ENCODE measurements at places on chromosomes 12 and 14.

- DNase-seq = no peak
Observed at GRCh38 chr12:127174881-127175280, 1092.1 kb upstream of the TMEM132C start.

GRCh38 chr14:23532658-23533057 is 18.9 kb downstream of the ZFHX2 start:
- DNase-seq = no peak

DNA sequence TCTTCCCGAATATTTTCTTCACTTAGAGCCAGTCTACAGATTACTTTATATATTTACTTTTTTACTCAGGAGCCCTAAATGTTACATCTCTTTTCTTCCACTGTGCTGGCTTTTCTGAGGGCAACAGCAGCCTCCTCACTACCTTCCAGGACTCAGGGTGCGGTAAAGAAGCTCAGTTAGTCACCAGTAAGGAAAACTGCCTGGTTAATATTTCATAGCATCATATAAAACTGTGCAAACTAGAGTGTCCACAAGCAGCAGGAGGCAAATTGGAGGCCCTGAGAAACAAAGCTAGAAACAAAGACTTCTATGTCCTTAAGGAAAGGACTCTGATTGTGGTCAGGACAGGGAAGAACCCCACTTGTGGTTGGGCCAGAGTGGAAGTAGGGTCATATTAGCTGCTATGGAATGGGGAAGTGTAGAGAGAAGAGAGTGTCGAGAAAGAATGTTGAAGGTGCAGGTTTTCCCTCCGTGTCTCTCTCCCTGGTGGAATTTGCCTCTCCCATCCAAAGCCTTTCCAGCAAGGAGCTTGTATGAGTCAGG is 220.1 kb downstream of the SLC15A4 start:
- DNase-seq = no peak

GRCh38 chr12:19533567-19533966 is 94.3 kb downstream of the AEBP2 start:
- DNase-seq = no peak

DNA sequence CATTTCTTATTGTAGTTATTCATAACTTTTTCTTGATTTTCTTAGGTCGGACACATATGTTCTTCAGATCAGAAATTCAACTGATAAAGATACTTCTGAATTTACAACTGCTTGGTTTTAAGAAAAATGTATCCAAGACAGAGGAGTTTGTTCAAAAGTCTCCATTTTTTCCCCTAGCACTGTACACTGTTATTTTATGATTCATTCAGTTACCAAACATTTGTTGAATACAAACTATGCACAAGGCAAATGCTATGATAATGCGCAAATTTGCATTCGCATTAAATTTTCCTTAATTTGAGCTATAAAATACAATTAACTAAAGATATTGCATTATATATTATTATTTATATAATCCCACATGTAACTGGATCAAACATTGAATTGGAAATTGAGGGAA is 10.1 kb upstream of the PLEKHA5 start:
- no peak for DNase-seq

GRCh38 chr14:99612071-99612737 is 8.2 kb upstream of the CCDC85C start:
- DNase-seq = no peak

GRCh38 chr14:68961781-68962584 is 17.1 kb downstream of the ACTN1 start:
- no peak for DNase-seq

GRCh38 chr14:31712244-31713127 is 151.3 kb downstream of the NUBPL start:
- no peak for DNase-seq

GRCh38 chr14:92609955-92610354 is 96.4 kb downstream of the RIN3 start:
- no peak for DNase-seq

DNA sequence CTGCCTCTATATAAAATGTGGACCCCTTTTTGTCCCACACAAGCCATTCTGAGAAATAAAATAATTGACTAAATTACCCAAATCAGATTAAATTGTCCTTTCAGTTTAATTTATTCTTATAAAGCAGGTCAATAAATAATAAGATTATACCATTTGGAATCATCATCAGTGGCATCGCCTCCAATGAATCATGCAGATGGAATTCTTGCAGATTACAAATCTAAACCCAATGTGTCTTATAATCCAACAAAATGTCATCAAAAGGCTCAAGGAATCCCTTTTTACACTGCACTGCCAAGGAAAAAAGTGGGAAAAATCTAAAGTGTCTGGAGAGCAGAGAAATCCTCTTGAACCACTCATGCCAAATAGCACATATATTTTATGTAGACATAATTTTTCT is 138.2 kb upstream of the TSPAN8 start:
- no peak for DNase-seq

DNA sequence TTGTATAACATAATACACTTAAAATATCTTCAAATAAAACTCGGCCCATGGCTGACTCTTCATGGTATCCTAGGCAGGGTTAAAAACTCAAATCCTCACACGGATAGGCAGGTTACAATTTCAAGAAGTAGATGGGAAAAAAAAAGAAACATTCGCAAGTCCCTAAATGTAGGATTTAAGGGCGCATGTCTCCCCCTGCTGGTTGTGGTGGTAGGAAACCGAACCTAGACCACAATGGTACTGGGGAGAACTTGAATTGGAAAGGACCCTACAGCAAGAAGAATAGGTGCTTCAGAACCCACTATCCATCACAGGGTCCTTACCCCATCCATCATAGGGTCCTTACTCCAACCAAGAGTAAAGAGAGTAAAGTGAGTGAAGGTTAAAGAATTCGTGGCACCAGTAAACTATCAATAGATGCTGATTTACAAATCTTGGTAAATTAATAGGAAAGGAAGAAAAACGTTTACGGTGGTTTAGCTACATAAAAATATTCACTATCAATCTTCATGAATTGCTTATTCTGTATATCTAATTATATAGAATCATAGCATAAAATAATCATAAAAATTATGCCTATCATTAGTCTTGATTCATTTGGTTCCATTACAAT is 3.3 kb upstream of the CIPC start:
- DNase-seq = no peak

- no peak for DNase-seq
Observed at GRCh38 chr12:52815676-52816588, 2.0 kb upstream of the KRT4 start.

DNA sequence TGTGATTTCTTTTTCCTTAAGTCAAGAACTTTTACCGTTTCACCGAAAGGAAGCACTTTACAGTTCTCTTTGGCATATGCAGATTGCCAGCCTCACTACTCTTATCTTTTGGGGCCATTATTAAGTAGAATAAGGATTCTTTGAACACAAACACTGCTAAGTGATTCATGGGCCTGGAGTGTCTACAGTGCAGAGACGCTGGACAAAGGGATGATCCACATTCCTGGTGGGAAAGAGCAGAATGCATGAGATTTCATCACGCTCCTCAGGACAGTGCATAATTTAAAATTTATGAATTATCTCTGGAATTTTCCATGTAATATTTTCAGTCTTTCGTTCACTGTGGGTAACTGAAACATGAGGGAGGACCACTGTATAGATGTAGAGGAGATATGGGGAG is 90.2 kb downstream of the TTLL5 start:
- no peak for DNase-seq

- DNase-seq = no peak
Observed at GRCh38 chr12:131539381-131539780, 171.5 kb upstream of the SFSWAP start.

DNA sequence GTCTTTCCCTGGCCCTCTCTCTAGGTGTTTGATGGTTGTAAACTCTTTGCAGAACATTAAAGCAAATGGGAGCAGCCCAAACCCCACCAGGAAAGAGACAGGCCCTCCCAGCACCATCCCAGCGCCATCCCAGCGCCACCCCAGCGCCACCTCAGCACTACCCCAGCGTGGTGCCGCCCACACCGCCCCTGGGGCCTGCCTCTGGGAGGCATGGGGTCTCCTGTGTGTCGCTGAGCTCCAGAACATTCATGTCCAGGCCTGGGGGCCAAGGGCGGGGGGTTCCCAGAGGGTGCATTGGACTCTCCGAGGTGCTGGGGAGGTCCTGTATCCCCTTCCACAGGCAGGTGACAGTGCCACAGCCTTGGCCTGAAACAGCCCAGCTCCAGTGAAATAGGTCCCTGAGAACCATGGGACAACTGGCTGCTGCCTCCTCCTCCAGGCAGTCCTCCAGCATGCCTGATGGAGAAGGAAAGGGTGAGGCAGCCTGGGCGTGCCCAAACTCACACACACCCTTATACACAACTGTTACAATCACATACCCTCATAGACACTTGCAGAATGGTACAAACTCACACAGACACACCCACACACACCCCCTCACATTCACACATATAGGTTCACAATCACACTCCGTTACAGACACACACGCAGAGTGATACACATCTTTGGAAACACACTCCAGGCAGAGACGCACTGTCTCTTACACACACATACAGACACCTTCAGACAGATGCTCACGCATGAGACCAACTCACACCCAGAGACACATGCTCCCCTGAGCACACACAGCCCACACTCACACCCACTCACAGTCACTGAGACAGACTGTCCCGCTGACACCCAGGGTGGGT is 44.4 kb upstream of the NCOR2 start:
- no peak for DNase-seq

- no peak for DNase-seq
Observed at GRCh38 chr14:22502007-22502406, 87.0 kb downstream of the DAD1 start.

DNA sequence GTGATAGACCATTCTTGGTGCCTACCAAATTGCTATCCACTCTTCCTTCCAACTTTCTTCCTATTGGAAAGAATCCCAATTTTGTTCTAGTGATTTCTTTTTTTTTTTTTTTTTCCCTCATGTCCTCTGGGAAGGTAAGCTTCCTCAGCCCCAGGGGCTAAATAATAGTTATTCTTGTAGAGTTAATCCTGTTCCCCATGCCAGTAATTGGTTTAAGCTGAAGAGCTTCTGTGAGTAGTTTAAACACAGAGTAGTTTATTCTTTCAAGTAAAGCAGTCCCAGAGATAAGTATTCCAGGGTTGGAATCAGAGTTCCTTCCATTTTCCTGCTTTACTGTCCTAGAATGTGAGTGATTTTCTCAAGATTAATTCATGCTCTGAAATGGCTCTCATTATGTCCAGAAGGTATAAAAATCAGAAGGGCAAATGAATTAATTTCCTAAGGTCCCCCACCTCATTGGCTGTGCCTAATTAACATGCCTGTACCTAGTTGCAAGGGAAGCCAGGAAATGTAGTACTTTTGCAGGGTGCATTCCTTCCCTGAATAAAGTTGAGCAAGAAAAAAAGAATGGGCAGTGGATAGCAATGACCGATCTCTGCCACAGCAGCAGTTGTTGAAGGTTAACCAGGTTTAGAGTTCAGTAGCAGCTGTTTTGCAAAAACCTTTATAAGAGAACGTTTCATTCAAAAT is 97.8 kb downstream of the PLEKHA5 start:
- DNase-seq = no peak

DNA sequence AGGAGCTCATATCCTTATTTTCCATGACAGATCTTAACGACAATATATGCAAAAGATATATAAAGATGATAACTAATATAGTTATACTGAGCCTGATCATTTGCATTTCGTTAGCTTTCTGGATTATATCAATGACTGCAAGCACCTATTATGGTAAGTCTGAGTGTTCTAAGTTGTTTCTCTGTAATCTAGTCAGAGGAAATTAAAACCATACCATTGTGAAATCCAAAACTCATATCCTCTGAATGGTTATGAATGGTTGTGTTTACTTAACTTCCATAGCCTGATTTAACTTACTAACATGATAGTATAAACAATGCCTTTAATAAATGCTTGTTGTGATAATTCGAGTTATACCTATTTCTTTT is 760 bp downstream of the TMEM19 start:
- DNase-seq = no peak

DNA sequence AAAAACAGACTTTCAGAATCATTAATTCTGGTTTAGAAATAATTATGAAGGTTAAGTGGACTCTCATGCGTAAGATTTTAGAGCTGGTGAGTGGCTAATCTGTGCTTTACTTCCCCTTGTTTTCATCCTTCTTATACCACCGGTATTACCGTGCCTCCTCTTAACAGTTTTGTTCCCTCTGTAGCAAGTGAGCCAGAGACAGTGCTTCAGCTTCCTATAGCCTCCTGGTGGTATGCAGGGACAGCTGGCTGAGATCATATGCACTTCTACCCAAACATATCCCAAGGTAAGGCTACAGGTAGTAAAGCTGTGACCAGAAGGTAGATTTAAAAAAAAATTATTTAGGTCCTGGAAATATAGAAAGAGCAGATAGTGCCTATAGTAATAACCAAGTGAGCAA is 55.2 kb downstream of the PDE3A start:
- DNase-seq = no peak

GRCh38 chr14:100641274-100641860 is 54.1 kb upstream of the BEGAIN start:
- DNase-seq = no peak

DNA sequence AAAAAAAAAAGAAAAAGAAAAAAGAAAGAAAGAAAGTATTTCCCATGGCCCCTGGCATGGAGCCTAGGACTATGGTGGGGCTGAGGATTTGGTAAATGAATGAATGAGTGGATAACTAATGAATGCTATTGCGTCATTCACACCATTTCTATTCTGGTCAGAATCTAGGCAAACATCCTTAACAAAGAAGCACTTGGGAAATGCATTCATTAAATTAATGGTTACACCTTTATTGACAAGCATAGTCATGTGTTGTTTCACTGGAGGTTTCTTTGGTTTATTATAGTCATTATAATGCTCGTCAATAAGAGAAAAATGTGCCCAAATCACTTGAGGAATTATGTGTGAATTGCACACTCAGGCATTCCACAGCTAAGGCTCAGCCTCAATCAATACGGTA is 13.6 kb upstream of the AQP2 start:
- DNase-seq = no peak

GRCh38 chr12:79547044-79547734 is 143.6 kb downstream of the PAWR start:
- DNase-seq = no peak

DNA sequence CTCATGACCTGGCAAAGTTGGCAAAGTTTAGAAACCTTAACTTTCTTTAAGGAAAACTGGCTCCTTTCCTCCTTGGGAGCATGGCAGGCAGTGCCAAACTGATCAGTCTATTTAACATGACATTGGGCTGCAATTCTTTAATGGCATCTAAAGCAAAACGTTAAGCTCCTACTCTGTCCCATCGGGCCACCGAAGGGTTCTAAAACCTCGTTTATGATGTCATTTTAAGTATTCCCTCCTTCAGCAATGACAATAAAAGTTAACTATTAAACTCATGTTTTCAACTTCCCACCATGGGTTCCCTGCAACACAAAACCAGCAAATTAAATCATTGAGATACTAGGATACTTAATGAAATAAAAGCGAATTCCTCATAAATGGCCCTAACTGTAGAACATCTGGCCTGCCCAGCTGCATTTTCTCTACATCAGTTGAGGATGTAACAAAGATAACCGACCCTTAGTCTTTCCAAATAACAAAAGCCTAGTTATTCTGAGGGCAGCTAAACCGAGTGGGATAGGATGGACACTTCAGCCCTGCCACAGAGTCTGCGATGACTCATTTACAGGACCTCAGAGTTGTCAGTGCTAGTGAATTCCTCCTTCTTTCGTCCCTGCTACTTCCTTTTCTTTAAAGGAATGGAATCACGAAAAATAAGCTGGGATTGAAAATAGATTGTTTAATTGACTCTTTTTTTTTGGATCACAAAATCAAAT is 34.5 kb upstream of the RIC8B start:
- DNase-seq = no peak

Data from right renal pelvis (tissue), 4 donors.